GM06990 (cell line): ENCODE measurements at places on chromosomes 6 and 20.

GRCh38 chr20:57482148-57482547, 42.8 kb downstream of the CTCFL start:
- no peak for DNase-seq

- no peak for DNase-seq
These were observed 5.1 kb downstream of the TFAP2A start for GRCh38 chr6:10409731-10410206.

- DNase-seq: no peak
These were observed 7.4 kb downstream of the ASXL1 start for GRCh38 chr20:32365564-32365963.

DNA sequence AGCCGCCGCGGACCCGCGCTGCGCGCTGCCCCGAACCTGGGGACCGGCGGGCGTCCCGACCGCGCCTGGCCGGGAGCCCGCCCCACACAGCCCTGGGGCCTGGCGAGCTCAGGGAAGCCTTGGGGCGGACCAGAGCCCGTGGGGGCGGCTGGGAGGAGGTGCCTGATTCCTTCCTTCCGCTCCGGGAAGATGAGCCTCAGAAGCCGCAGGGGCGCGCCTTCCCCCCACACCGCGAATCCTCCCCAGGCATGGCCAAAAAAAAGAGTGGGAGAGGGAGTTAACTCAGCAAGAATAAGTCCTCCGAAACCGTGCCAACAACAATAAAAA, at the start of gene CBLN4:
CBLN4 (minus strand) TSS at position 131 of the 327 bp plus-strand sequence. CDS start 1,348 bp downstream, outside the sequence.
- DNase-seq: no peak

DNA sequence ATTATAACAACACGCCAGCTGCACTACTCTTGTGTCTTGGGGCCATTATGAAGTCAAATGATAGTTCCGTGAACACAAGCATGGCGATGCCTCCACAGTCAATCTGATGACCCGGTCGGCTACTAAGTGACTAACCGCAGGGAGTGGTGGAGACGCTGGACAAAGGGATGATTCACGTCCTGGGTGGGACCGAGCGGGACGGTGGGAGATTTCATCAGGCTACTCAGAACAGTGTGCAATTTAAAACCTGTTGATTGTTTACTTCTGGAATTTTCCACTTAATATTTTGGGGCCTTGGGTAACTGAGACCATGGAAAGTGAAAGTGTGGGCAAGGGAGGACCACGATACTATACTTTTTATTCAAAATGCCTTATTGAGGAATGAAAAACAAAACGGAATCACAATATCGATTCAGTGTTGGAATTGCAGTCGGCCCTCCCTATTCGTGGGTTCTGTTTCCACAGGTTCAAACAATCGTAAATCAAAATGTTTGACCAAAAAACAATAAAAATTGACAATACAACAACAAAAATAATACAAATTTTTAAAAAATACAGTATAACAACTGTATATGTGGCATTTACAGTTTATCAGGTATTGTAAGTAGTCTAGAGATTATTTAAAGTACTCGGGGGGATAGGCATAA, 66.5 kb downstream of the MYLK4 start:
- no peak for DNase-seq

- DNase-seq: no peak
These were observed 132.4 kb downstream of the BCAS1 start for GRCh38 chr20:53937929-53938367.

DNA sequence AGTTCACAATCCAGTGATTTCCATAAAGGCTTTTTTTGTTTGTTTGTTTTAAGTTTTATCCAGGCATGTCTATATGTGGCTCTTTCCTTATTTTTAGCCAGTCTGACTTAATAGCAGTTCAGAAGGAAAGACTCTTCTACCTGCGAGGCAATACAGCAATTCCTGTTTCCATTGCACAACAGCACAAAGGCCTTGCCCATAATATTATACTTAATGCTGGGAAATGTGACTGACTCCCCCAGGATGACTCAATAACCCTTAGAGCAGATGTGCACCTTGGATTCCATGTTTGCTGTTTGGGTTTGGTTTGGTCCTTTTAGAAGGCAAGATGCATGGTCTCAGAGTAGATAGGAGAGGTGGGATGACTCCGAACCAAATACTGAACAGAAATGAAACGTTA, 184.1 kb downstream of the MTFR2 start:
- no peak for DNase-seq

DNA sequence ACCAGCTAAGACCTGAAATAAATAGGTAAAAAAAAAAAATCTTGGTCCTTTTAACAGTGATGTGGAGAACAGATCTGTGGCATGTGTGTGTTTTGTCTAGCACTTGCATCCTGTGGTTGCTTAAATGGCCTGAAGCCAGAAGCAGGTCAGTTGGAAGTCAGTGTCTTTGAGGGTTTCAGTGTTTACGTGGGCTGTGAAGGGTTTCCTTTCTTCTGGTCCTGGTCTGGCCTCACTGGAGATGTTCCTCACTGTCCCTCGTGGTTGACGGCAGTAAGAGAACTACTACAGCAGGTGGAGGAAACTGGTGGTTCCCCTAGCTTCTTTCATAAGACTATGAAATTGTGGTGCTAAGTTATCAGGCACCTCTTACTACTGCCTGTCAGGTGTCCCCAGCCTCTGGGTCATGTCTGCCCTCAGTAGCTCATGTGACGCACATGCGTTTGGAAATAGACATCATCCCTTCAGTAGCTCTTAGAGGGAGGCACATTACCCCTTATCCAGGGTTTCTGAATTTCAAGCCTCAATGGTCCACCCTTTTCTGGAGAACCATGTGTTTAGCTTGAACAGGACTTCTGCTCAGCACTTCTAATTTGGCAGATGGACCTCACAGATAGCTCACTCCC, 59.4 kb upstream of the SCP2D1 start:
- no peak for DNase-seq

GRCh38 chr6:143745166-143746133, 67.7 kb downstream of the PHACTR2 start:
- DNase-seq: no peak

DNA sequence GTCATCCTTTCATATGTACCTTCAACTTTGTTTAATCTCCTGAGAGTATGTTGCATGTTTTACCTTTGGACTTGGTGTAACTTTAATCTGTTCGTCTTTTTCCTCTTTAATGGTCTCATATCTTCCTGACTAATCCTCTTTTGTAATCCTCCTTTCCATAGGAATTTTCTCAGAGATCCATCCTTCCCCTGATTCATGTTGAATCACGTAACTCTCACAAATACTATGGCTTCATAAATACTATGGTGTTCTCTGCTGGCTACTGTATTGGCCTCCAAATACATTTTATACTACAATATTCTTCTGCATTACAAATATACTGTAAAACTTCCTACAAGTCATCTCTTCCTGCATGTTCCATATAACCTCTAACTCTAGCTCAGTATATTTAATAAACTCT, 317.7 kb upstream of the ADGRB3 start:
- DNase-seq: no peak

GRCh38 chr6:28903686-28904085, 20.1 kb downstream of the TRIM27 start:
- DNase-seq: no peak
